ENCODE measurements at places on chromosomes 1 and 21.

- no peak for DNase-seq
These were observed 646 bp upstream of the RRP15 start for GRCh38 chr1:218284377-218284916.

GRCh38 chr1:207964195-207964966 is 53.5 kb upstream of the CD34 start:
- DNase-seq = no peak

GRCh38 chr1:17397910-17398695 is 26.1 kb downstream of the PADI6 start:
- DNase-seq = no peak

DNA sequence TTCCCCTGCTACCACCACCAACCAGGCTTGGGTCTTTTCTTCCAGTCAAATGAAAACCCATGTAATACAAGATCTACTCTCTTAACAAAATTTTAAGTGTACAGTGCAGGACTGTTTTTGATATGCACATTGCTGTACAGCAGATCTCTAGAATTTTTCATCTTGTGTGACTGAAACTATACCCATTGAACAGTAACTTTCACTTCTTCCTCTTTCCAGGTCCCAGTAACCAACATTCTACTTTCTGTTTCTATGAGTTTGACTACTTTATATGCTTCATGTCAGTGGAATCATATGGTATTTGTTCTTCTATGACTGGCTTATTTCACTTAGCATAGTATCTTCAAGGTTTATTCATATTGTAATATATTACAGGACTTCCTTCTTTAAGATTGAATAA is 45.3 kb upstream of the PLPPR4 start:
- no peak for DNase-seq

- no peak for DNase-seq
These were observed 257.5 kb downstream of the KIF26B start for GRCh38 chr1:245412306-245412705.

- DNase-seq = no peak
These were observed 1.9 kb downstream of the LY9 start for GRCh38 chr1:160797861-160798273.

- peak; percentile 25 for DNase-seq
These were observed 130.1 kb upstream of the MAP1LC3C start for GRCh38 chr1:242128951-242129502.

DNA sequence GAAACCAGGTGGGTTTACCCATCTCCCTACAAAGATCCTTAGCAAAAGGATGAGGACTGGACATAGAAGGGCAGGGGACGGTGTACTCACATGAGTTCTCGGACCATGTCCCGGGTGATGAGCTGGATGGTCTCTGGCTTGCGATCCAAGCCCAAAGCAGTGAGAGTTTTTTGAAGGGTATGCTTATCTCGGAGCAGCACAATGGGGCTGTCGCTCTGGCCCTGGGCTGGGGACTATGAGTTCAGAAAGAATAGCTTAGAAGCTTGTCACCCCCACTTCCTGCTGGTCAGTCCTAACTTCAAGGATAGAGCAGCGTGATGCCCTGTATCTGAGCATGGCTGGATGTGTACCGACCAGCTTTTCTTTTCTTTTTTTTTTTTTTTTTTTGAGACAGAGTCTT is 9.6 kb downstream of the CFAP45 start:
- DNase-seq = no peak

DNA sequence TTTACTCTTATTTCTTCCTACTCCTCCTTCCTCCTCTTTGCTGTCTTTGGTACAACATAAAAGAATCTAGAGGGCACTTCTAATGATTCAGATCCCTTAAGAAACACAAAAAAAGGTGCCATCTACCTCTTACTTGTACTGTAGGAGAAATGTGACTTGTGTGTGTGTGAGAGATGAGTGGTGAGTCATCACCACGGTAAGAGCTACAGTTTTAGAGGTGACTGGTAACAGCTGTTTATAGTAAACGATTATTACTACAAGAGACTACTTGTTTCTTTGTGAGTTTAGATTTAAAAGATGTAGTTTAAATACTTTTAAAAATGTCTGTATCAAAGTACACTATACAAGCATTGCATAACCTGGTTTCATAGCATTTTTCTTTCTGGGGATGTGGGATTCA is 40.4 kb downstream of the SLC35D1 start:
- no peak for DNase-seq

DNA sequence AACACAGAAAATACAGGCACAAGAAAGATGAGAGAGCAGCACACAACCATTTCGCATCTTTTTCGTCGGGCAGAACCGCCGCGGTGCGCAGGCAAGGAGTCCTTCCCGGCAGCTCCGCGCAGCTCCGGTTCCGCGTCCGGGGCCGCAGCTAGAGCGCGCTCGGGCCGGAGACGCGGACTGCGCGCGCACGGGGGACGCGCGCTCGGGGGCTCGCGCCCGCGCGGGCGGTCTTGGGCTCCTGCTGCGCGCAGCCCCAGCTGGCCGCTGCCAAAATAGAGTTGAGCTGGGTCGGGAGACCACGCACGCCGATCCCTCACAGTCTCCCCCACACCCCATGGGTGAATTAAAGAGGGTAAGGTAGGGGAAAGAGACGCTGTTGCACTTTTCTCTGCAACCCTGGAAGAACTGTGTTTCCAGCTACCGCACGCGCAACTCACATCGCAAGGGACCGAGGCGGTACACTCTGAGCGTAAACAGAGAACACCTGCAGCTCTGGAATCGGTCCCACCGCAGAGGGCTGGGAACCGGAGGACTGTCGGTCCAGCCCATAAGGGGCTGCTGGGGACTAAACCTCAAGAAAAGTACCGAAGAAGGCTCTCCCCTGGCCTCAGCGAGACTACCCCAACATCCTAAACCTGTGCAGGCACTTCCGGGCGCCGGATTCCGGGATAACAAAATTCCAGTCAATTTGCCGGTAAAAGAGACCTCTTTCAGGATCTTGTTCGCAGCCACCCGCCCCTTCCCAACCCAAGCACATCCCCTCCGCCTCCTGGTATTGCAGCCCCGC is 1.7 kb downstream of the NR5A2 start:
- peak; percentile 70 for DNase-seq

GRCh38 chr1:101945884-101946283 is 50.8 kb downstream of the OLFM3 start:
- no peak for DNase-seq

GRCh38 chr1:22884806-22885530 is 87.7 kb downstream of the LACTBL1 start:
- DNase-seq = no peak

GRCh38 chr1:228475812-228476211 is 11.4 kb upstream of the RNF187 start:
- DNase-seq = no peak

- no peak for DNase-seq
These were observed 2.0 kb upstream of the INPP5B start for GRCh38 chr1:37948841-37949240.

DNA sequence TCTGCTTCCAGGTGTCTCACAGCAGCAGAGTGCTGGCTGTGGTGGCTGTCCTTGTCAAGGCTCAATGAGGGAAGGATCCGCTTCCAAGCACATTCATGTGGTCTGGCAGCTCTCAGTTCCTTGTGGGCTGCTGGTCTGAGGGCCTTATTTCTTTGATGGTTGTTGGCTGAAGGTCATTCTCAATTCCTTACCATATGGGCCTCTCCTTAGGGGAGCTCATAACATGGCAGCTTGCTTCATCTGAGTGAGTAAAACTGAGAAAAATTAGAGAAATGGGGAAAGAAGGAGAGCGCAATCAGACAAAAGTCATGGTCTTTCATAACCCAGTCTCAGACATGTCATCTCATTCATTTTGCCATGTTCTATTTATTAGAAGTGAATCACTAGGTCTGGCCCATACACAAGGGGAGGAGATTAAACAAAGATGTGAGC is 81.7 kb upstream of the TSPAN2 start:
- no peak for DNase-seq

GRCh38 chr1:52795464-52795863 is 47.1 kb upstream of the ZYG11A start:
- DNase-seq = no peak

DNA sequence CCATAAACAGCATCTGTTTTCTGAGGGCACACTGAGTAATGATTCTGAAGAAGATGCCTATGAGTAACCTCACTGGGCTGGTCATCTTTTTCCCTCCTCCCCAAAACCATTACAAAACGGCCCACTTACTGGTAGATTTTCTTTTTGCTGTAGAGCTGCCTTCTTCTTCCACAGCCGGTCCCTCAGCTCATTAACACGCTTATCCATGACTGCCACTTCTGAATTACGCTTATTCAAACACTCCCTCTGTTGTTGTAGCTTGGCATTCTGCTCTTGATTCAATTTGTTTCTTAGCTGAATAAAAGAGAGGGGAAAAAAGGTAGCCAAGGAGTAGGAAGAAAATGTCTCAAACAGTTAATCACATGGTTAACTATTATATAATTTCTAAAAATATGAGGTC is 43.1 kb downstream of the TP53BP2 start:
- DNase-seq = no peak

DNA sequence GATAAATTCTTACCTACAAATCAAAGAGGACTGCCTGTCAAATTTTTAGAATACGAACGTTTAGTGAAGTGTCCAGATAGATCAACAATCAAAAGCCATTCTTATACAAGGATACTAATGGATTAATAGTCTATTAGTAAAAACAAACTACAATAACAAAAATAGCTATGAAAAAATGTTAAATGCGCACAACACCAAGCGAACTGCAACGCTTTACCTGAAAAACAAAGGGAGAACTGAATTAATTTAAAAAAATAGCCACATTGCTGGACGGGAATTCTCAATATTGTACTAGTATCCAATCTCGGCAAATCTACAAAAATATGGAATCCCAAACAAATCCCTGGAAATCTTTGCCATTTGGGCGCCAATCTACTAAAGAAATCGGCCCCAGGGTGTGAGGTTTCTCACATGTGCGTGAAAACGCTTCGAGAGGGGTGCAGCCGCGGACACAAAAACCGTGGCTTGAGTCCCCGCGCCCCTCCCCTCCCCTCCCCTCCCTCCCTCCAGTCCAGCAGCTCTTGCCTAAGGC is 55.6 kb downstream of the TRAF5 start:
- no peak for DNase-seq
